ENCODE measurements at places on chromosomes 6 and 20. TPM values are rescaled to one million over a fixed set of nuclear protein-coding genes. Genes with fewer than 3 reads are reported as not detected.

Gene WFDC5
- not detected for total RNA-seq

Gene SEL1L2
- not detected for total RNA-seq

DNA sequence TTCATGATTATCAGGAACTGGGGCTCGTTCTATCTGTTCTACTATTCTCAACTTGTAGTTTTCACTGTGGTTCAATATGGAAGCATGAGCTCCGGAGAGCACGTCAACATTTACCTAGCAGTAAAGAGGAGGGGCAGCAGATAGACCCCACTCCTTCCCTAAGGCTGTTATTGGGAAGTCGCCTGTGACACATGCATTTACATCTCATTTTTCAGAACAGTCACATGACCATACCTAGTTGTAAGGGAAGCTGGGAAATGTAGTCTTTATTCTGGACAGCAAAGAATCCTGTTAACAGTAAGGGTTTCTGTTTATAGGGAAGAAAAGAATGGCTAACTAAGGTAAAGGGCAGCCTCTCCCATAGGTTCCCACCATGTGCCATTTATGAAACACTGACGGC lies 158.3 kb downstream of the ZFP64 start:
- no peak overlapping the region for H3K4me3 ChIP-seq
- no peaks in the 10 kb centered on the region for H3K27me3 ChIP-seq
- H3K27ac ChIP-seq, result no peak overlapping the region
- DNase-seq, result no peak
- H3K36me3 ChIP-seq, result no peaks in the 10 kb centered on the region

DNA sequence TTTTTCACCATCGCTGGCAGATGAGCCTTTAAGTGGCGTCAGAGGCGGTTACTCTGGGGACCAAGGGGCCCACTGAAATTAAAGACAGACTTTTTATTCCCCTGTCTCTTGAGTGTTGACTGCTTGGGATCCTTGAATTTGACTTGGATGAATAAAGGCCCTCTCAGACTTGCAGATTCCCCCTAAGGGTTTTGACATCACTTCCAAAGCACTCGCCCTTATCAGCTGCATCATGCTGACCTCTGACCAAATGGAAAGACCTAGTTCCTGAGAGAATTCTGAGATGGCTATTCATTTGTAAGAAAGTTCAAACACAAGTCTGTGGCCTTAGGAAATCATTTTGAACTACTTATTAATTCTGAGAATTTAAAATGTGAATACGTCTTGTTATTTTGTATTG lies 13.5 kb upstream of the MOXD1 start:
- no peak for DNase-seq
- peaks cover 24% of the 10 kb centered on the region for H3K36me3 ChIP-seq
- H3K27ac ChIP-seq, result peak overlapping the region; percentile 72
- H3K4me1 ChIP-seq, result peaks cover 79% of the 10 kb centered on the region
- H3K4me3 ChIP-seq, result peak overlapping the region; percentile 70

DNA sequence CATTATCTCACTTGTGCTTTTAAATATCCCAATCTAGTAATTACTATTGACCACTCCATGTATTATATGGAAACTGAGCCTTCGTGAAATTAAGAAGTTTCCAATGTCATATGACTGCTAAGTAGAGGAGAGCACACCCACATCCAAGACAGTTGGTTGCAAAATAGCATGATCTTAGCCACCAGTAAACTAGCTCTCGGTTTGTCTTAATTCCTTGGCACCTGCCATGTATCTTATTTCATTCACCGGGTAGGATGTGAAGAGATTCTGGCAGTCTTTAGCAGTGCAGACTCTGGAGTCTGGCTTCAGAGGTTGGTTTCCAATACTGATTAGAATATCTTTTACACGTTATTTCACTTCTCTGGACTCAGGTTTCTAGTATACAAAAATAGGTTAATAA lies 270.3 kb downstream of the LAMA2 start:
- H3K4me1 ChIP-seq, result peaks cover 6% of the 10 kb centered on the region
- no peak overlapping the region for H3K4me3 ChIP-seq
- H3K36me3 ChIP-seq, result no peaks in the 10 kb centered on the region
- H3K27me3 ChIP-seq, result no peaks in the 10 kb centered on the region
- no peak for DNase-seq

- DNase-seq, result peak; percentile 93
- peaks cover 32% of the 10 kb centered on the region for H3K36me3 ChIP-seq
- H3K27me3 ChIP-seq, result no peaks in the 10 kb centered on the region
Observed at GRCh38 chr6:110537208-110538123, 61.1 kb upstream of the SLC22A16 start.

DNA sequence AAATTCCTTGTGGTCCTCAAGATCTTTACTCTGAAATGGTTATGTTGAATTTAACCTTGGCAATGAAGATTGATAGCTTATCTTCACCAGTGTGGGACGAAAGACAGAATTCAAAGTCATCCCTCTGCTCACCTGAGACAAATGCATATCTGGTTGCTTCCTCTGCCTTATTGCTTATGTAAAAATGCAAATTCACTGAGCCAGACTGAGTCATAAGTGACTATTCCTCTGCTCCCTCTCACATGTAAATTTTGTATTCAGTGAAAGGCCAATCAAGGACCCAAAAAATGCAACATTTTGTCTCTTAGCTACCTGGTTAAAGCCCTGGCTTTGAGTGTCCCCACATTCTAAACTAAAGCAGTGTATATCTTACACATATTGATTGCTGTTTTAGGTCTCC lies 593.1 kb upstream of the GJE1 start:
- H3K36me3 ChIP-seq, result no peaks in the 10 kb centered on the region
- H3K27me3 ChIP-seq, result no peaks in the 10 kb centered on the region
- DNase-seq, result no peak
- no peak overlapping the region for H3K4me3 ChIP-seq
- H3K4me1 ChIP-seq, result peaks cover 25% of the 10 kb centered on the region
- peak overlapping the region; percentile 22 for H3K27ac ChIP-seq
